CD4-positive, alpha-beta T cell (primary cell): ENCODE measurements at places on chromosomes 2 and 18. TPM values are rescaled to one million over a fixed set of nuclear protein-coding genes. Genes with fewer than 3 reads are reported as not detected.

- no peaks in the 10 kb centered on the region for H3K27me3 ChIP-seq
- DNase-seq, result peak; percentile 85
- H3K4me1 ChIP-seq, result peaks cover 77% of the 10 kb centered on the region
- H3K4me3 ChIP-seq, result peak overlapping the region; percentile 74
- peak overlapping the region; percentile 90 for H3K27ac ChIP-seq
These were observed 28.5 kb downstream of the HPCAL1 start for GRCh38 chr2:10331027-10331701.

- H3K27me3 ChIP-seq, result no peaks in the 10 kb centered on the region
- H3K4me3 ChIP-seq, result no peak overlapping the region
These were observed 211.1 kb downstream of the TMEM163 start for GRCh38 chr2:134507697-134508096.

DNA sequence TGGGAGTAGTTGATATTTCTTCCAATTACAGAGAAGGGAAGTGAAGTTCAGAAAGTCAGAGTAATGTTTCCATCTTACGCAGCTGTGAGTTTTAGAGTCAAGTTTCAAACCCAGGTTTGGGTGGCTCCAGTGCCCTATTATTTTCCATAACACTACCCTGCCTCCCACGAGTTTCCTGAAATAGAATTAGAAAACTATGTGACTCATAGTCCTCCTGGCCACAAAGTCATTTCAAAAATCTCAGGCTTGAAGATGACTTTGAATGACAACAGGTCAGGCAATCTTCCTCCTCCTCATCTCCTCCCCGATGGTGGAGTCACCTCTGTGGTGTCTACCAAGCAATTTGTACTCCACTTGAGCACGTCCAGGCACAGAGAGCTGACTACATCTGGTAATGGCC is 212.3 kb upstream of the TRIB2 start:
- no peak for DNase-seq
- H3K4me1 ChIP-seq, result peaks cover 70% of the 10 kb centered on the region
- H3K27ac ChIP-seq, result peak overlapping the region; percentile 22
- H3K36me3 ChIP-seq, result no peaks in the 10 kb centered on the region
- H3K4me3 ChIP-seq, result no peak overlapping the region
- no peaks in the 10 kb centered on the region for H3K27me3 ChIP-seq

- peaks cover 17% of the 10 kb centered on the region for H3K27me3 ChIP-seq
- H3K4me1 ChIP-seq, result no peaks in the 10 kb centered on the region
- H3K27ac ChIP-seq, result no peak within 1 kb of the TSS
- H3K36me3 ChIP-seq, result no peaks in the 10 kb centered on the region
- no peak for DNase-seq
These were observed at the start of gene CNTNAP5 for GRCh38 chr2:124025171-124025580. CNTNAP5 (plus strand) TSS chr2:124025287; CDS start chr2:124025651, 364 bp downstream.

The GPAT2 gene
- total RNA-seq, result 2.0 TPM

GRCh38 chr18:13623871-13624270 is 102.5 kb downstream of the FAM210A start:
- no peak for DNase-seq
- H3K4me1 ChIP-seq, result peaks cover 10% of the 10 kb centered on the region
- peaks cover 36% of the 10 kb centered on the region for H3K36me3 ChIP-seq
- no peak overlapping the region for H3K27ac ChIP-seq
- H3K4me3 ChIP-seq, result no peak overlapping the region

The GNAL gene
- 0.11 TPM for total RNA-seq

DNA sequence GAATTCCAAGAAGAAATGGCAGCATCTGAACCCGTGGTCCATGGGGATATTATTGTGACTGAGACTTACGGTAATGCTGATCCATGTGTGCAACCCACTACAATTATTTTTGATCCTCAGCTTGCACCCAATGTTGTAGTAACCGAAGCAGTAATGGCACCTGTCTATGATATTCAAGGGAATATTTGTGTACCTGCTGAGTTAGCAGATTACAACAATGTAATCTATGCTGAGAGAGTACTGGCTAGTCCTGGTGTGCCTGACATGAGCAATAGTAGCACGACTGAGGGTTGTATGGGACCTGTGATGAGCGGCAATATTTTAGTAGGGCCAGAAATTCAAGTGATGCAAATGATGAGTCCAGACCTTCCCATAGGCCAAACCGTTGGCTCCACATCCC is 34.4 kb upstream of the DSG3 start:
- no peak overlapping the region for H3K4me3 ChIP-seq
- H3K4me1 ChIP-seq, result no peaks in the 10 kb centered on the region
- H3K27me3 ChIP-seq, result no peaks in the 10 kb centered on the region
- no peaks in the 10 kb centered on the region for H3K36me3 ChIP-seq

The DNAJC5G gene
- not detected for total RNA-seq

The KCNG2 gene
- not detected for total RNA-seq

The HOXD9 gene
- not detected for total RNA-seq

GRCh38 chr2:82027921-82028615 is 1723.5 kb upstream of the LRRTM1 start:
- DNase-seq, result no peak
- no peak overlapping the region for H3K27ac ChIP-seq
- no peaks in the 10 kb centered on the region for H3K4me1 ChIP-seq
- no peaks in the 10 kb centered on the region for H3K36me3 ChIP-seq

DNA sequence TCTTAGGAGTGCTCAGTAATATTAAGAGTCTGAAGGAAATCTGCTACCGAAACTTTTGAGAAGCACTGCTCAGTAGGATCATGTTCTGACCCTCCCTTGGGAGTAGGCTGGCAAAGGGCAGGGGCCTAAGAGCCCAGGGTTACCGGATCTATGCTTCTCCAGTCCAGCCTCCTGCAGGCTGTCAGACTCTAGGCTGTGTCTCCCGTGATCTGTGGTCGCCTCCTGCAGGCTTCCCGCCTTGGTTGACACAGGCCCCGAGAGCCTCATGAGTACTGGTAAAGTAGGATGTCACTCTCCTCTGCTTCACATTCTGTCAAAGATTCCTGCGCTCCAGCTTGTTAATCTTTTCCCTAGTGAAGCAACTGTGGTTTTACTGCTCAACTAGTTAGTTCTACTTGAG is 647.8 kb upstream of the RAB6C start:
- H3K27me3 ChIP-seq, result no peaks in the 10 kb centered on the region
- no peaks in the 10 kb centered on the region for H3K4me1 ChIP-seq
- H3K27ac ChIP-seq, result no peak overlapping the region

DNA sequence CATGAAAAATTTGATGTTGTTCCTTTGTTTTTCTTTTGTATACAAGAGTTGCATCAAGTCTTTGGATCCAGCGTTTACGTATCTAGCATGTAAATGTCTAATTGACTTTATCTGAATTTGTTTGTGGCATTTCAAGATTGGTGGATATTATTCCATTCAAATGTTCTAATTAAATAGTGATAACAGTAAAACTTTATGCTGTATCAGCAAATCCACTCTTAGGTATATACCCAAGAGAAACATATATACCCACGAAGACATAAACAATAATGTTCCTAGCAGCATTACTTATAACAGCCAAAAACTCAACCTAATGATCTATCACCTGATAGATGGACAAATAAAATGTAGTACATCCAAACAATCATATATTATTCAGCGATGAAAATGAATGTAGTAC is 579.4 kb upstream of the LRATD1 start:
- H3K36me3 ChIP-seq, result no peaks in the 10 kb centered on the region
- no peak overlapping the region for H3K27ac ChIP-seq
- DNase-seq, result no peak
- no peaks in the 10 kb centered on the region for H3K27me3 ChIP-seq

DNA sequence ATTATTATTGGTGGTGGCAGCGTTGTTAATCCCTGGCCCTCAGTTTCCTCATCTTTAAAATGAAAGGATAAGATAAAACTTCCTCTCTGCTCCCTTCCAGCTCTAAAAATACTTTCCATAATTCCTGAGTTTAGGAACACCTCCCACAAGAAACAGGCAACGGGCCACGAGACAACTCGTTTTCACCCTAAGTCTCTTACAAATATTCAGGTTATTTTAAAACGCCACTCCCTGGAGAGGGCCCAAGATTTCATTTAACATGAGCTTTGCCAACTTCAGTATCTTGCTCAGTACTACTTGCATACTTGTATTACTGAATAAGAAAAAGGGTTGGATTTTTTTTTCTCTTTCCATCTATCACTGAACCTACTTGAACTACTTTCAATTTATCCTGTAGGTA is 611.1 kb upstream of the FANCL start:
- no peak for DNase-seq
- H3K4me1 ChIP-seq, result no peaks in the 10 kb centered on the region
- H3K36me3 ChIP-seq, result no peaks in the 10 kb centered on the region
- H3K27ac ChIP-seq, result no peak overlapping the region
- H3K4me3 ChIP-seq, result no peak overlapping the region

The DUSP2 gene
- total RNA-seq, result 728 TPM

The CROCC2 gene
- total RNA-seq, result not detected

GRCh38 chr2:32008805-32009515 is 1.8 kb downstream of the MEMO1 start:
- peak; percentile 4 for DNase-seq
- H3K27me3 ChIP-seq, result no peaks in the 10 kb centered on the region
- H3K4me1 ChIP-seq, result peaks cover 38% of the 10 kb centered on the region
- no peaks in the 10 kb centered on the region for H3K36me3 ChIP-seq
- peak overlapping the region; percentile 80 for H3K4me3 ChIP-seq
